Activated CD4-positive, alpha-beta T cell treated with anti-CD3 and anti-CD28 coated beads, Interleukin-2, Interleukin-6, amounts not matched to agents 100 ng/mL and 50 ng/mL, durations not matched to agents 16 hours and 8 hours (primary cell): ENCODE measurements at places on chromosomes 5 and 9.

DNA sequence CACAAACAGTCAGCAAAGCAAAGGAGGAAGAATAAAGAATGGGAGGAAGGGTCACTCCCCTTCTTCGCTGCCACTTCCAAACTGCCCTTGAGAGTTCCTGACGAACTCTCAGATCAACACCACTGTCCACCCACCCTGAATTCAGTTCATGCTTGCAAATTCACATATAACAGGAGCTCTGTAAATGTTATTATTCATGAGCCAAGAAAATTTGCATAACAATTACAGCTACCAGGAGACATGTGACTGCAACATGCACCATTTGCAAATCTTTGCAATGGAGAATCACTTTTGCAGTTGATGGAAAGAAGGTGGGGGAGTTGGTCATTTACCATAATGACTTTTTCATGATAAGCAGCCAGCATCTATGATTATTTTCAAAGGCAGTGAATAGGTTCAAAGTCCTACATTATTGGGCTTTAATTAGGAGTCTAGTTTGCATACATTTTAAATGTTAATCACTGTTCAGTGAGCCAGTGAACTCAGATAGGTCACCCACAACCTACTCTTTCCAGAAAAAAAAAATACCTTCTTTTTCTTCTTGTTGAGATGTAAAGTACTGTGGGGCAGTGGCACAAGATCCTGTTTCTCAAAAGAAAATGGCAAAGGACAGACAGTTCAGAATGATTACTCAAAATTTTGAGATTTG is 149.7 kb downstream of the CAAP1 start:
- DNase-seq: no peak

DNA sequence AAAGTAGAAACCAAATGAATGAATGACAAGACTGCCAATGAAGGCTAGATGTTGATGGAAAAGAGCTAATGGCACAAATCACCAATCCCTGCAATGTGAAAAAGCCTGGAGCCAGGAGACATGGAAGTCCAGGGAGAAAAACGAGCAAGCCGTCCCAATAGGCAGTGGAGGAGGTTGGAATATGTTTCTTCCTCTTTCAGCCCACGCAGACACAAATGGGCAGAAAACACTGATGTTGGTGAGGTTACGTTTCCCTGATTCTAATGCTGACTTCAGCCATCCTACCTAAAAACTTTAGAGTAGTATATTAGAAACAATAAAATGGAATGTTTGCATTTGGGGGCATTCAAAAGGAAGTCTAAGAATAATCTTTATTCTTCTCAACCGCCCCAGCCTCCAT is 23.9 kb upstream of the KIF2A start:
- DNase-seq: no peak

DNA sequence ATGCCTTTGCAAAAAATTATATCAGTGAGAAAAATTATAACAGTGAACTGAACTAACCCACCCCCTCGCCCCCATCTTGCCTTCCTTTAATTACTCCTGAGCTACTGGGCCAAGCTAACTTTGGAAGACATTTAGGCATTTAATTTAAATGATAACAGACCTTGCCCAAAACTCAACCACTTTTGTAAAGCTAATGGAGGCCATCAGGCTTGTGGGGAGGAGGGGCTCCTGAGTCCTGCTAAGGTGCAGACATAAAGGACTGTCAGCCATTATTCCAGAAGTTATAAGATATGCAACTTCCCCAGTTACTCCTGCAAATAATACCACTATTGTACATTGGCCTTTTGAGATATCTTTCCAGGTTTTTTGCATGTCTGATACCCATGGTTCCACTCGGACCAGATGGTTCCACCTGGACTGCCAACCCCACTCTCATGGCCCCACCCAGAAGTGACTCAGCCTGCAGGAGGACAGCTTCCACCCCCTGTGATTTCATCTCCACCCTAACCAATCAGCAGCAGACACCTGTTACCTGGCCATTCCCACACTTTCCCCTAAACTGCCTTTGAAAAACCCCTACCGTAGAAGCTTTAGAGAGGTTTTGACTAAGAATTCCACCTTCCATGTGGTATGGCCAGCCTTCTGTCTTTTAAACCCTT is 805.4 kb upstream of the CDH6 start:
- no peak for DNase-seq

GRCh38 chr9:11275158-11275695 is 662.4 kb upstream of the PTPRD start:
- no peak for DNase-seq

- peak; percentile 62 for DNase-seq
Observed at GRCh38 chr5:139574641-139575312, 13.6 kb downstream of the UBE2D2 start.

DNA sequence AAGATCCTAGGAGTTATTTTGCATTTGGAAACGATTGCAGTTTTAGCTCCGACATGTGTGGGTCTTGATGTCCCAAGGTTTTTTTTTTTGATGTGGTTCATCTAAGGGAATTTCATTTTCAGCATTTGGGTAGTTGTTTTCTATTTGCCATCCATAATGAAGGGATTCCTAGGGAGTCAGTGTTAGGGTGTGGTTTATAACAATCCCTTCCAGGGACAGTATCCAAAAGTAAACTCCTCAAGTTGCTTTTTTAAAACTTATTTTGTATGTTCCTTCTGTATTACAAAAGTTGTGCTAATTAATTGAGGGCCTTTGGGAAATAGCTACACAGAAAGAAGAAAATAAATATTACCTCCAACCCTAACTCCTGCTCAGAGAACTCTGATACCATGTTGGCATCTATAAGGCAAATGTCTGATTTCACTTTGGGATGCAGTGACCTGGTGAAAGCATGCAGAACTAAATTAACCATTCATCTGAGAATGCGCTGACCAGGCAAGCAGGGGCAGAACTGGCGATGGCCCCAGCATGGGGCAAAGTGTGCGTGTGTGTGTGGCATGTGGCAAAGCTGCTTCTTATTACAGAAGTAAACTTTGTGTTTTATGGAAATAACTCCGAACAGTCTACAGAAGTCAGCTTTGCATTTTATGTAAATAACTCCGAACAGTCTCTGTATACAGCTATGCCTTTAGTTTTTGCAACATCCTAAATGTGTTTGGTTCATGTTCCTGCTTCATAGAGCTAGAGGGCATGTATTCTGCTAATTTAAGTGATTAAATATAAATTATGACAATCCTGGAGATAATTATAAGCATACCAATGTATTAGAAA is 237.2 kb downstream of the TRPM3 start:
- no peak for DNase-seq

DNA sequence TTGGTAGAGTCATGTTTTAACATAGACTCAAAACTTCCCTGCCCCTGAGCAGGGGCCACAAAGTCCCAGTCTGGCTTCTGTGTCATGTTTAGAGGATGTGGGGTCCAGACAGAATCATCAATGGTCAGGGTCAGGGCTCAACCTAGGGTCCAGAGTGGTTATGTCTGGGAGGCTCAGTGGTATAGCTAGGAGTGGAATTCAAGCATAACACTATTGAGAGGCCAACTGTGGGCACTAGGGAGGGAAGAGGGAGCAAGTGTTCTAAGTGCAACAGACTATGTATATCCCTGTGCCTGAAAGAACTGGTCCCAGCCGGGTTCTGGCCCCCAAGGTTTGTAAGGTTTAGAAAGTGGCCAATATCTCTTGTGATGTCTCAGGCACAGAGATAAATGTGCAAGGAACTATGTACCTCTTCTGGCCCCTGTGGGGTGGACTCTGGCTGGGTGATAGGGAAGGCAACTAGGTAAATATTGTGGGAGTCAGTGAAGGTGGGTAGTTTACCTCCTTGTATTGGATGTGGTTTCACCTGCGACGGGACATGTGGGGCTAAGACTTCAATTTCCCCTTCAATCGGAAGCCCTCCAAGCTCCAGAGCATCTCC is 14.0 kb downstream of the MYORG start:
- DNase-seq: no peak

DNA sequence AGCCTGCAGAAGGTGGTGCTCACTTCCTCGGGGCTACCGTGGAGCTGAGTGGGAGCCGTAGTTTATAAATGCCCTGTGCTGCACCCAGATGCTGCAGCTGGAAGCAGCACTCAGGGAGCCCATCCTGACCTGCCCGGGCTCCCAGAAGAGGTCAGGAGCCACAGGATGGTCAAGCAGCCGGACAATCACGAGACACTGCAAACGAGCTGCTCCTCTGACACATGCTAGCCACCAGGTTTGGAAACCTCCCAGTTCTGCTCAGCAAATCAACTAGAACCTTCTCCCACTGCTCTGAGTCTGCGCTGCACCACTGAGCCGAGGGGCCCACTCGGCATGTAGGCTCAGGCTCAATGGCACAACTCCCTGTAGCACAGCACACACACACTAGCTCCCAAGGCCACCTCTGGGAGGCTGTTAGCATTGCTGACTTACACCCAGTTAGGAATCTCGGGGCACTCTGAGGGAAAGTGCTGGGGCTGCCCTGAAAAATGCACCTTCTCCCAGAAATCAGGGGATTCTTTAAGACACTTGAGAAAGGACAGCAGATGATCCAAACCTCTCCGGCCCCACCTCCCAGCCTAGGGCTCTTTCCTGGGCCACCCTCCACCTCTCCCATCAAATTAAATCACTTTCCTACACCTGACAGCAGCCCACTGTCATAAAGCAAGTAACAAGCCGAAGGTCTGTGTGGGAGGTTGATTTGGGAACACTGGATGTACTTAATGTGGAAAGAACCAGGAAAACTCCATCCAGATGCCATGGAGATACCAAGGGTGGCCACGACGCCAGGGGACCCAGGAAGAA is 59.1 kb downstream of the PSMB7 start:
- no peak for DNase-seq

- DNase-seq: no peak
Observed at GRCh38 chr5:111975133-111975532, 218.1 kb upstream of the NREP start.

DNA sequence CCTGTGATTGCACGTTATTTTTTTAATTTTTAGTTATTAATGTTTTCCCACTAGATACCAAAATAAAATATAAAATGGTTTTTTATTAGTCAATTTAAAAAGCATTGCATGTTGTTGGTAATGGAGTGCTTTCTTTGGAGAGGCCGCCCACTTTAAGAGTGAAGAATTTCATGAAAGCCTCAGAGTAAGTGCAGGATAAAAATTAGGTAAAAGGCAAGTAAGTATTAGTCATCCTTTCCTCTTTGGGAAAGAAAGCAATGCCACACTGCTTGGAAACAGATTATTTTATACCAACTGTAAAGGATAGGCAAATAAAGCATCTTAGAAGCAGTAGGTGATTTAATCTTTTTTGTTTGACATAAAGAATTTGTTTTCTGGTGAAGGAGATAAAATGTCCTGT is 62.9 kb downstream of the HSD17B4 start:
- DNase-seq: no peak
